ENCODE measurements at places on chromosomes 3 and 15.

- DNase-seq = no peak
These were observed 856.4 kb downstream of the ROBO1 start for GRCh38 chr3:78911394-78911793.

DNA sequence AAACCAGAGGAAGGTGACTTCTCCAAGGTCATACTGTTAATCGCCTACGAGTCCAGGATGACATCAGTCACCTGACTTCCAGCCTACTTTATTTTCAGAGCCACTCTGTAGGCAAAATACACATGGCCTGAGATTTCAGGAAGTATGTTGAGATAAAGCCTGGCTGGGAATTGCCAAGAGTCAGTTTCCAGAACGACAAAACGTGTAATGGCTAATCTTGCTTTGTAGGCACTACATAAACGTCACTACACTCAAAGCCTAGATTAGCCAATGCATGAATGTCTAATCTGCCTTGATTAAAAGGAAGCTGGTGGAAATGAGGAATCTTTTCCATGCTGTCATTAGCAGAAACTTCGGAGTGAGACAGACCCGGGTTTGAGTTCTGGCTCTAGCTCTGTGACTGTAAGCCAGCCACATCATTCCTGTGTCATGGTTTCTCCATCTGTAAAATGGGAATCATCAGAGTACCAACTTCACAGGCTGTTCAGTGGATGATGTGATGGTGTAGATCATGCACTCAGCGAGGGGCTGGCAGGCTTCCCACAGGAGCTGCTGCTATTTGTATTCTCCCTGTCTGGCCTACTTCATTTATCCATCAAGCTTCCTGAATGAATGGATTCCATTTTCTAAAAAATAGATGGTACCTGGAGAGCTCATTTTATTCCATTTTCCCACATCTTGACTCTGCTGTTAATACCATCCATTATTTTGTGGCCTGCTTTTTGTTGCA lies 241.9 kb downstream of the XXYLT1 start:
- DNase-seq = no peak

GRCh38 chr3:112466020-112466419 lies 33.3 kb downstream of the BTLA start:
- DNase-seq = no peak

GRCh38 chr15:40204100-40204499 lies 34.8 kb upstream of the PAK6 start:
- DNase-seq = no peak

DNA sequence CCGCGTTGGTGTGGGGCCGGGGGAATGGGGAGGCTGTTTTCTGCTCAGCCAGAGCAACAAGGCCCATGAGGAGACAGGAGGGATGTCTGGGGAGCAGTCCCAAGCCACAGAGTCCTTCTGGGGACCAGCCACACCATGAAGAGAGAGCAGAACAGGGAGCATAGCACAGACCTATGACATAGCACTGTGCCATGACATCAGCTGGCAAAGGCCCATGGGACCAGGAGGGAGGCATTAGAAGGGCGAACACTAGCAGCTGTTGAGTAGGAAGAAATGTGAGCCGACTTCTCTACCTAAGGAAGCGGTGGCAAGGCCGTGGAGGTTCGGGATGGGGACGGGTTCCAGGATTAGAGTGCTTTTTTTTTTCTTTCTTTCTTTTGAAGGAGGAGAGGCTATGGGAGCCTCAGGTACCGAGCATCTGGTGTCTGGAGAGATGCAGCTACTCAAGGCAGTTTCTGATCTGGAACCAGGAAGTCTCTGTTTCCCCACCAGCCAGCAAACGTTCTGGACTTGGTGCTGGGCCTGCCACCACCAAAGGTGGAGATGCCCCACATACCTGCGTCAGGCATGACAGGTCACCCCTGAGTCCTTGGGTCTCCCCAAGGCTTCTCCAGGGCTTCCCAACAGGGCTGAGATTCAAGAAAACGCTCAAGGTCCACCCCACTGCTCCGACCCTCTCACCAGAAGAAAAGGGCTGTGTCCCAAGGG lies 77.3 kb upstream of the CGNL1 start:
- DNase-seq = no peak

DNA sequence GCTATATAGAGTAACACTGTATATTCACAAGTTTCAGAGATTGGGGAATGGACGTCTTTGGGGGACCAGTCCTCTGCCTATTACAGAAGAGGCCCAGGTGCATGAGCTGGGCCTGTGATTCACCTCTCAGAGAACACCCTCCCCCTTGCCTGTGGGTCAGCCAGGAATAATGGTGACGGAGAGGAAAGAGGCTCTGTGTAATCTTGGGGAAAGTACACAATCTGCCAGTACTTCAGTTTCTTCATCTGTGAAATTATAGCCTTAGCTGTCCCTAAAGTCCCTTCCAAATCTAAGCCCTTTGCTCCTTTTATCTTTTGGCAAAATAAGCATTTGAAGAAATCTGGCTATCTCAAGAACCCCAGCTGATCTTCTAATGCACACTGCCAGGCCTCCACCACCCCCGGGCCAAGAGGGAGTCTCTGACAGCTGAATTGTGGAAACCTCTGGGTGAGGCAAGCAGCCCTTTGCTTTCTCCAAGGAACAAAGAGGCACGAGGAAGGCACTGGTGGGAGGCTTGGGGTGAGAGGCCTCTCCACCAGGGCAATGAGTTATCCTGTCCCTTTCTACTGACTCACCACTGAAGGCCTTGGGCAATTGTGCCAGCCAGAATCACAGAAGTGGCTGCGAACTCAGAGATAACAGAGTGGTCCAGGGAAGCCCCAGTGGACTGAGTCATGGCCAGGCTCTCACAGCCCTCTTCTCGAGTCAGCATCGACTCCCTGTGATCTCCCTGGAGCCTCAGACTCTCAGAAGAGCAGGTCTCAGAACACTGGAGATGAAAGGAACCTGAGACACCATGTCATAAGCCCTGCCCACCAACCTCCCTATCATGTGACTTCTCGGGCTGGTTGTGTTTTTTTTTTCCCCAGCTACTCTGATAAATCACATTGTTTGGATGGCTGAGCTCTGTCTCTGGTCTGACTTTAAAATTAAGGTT lies 31.8 kb downstream of the CCNL1 start:
- peak; percentile 81 for DNase-seq

DNA sequence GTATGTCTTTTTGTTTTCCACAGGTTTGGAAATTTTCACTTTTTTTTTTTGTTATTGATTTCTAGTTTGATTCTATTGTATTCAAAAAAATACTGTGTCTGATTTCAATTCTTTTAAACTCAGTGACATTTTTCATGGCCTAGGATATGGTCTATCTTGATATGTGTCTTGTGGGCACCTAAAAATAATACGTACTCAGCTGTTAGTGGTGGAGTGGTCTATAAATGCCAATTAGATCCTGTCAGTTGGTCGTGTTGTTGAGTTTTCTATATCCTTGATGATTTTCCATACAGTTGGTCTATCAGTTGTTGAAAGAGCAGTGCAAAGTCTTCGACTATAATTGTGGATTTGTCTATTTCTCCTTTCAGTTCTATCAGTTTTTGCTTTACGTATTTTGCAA lies 61.7 kb downstream of the LSM3 start:
- DNase-seq = no peak

GRCh38 chr3:36729204-36730056 lies 34.9 kb downstream of the DCLK3 start:
- DNase-seq = peak; percentile 47

Measured in CD4-positive, alpha-beta T cell treated with Interleukin-21 for 1 hour (primary cell).